ENCODE measurements at places on chromosomes 4 and X.

DNA sequence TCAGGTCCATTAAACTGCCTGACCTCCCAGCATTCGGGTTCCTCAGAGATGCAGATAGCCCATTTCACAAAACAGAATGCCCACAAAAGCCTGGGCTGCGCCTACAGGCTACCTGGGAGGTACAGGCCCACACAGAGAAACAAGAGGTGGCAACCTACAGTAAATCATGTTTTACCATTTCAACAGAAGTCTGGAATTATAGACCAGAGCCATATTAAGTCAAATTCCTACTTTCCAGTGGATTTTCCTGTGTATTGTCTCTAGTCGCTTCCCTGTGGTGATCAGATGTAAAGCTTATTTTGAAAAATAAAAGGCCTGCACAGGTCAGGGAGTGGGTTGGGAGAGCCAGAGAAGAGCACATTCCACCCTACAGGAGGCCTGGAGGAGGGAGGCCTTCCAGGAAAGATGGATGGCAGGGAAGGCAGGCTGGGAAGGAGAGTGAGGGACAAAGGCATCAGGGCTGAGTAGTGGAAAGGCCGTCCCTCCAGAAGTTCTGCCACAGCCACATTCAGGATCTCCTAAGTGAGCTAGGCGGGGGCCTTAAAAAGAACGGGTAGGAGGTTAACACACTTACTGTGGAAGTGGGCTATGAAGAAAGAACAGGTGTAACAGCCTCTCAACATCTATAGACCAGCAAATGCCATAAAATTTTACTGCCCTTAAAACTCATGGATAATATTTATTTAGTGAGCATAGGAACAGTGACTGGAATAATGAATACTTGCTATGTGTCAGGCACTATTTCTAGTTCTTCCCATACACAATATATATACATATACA, 19.0 kb upstream of the USO1 start:
- DNase-seq = no peak

DNA sequence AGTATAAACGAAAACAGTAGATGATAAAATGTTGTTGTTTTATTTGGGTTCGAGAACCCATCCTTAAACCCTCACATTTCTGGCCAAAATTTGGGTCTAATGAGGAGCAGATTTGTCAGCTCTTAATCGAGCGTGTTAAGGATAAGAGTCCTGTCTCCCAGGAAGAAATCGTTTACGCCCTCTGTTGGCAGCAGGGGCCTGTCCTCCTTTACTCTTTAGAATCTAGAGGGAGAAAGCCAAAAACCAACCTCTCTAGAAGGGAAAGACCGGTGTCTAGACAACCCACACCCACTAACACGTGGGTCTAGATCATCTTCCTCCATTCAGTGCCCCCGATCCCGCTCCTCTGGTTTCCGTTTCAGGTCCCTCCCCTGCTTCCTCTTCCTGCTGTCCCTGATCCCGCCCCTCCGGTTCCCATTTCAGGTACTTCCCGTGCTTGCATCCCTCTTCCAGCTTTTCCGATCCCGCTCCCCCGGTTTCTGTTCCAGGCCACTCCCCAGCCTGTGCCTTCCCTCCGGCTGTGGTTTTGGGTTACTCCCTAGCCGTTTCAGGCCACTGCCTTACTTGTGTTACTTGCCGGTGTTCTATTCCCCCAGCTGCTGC, 339.1 kb downstream of the PAPSS1 start:
- no peak for DNase-seq

DNA sequence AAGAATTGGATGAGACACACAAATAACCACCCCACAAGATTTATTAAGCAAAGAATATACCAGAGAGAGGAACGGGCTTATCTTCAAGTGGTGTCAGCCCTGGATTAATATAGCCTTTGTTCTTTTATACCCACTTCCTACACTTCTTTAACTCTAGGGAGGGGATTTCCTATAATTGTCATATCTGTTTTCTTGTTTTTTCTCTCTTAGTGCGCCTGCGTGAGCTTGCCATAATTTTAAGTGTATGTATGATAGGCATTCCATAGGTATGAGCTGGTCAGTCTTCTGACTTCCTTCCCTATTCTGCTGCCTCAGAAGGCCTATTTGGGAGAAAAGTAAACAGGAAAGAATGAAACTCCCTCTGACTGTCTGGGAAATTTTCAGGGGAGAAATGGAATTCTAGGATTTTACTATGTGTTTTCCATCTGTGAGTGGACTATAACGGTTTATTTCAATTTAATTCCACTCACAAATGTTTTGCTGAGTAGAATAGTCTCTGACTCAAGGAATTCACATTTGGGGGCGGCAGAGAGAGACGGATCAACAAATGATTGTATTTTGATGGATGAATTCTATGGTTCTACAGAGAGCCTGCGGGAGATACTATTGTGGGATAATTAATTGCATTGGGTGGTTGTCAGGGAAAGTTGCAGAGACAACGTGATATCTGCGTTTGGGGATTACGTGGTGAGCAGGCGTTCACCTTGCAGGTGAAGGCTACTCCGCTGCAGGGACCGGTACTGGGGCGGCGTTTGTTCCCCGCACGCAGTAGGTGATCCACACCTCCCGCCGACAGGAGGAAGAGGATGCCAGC, 626 bp upstream of the CEP135 start:
- no peak for DNase-seq

GRCh38 chr4:21386166-21386780, 562.3 kb downstream of the KCNIP4 start:
- no peak for DNase-seq

DNA sequence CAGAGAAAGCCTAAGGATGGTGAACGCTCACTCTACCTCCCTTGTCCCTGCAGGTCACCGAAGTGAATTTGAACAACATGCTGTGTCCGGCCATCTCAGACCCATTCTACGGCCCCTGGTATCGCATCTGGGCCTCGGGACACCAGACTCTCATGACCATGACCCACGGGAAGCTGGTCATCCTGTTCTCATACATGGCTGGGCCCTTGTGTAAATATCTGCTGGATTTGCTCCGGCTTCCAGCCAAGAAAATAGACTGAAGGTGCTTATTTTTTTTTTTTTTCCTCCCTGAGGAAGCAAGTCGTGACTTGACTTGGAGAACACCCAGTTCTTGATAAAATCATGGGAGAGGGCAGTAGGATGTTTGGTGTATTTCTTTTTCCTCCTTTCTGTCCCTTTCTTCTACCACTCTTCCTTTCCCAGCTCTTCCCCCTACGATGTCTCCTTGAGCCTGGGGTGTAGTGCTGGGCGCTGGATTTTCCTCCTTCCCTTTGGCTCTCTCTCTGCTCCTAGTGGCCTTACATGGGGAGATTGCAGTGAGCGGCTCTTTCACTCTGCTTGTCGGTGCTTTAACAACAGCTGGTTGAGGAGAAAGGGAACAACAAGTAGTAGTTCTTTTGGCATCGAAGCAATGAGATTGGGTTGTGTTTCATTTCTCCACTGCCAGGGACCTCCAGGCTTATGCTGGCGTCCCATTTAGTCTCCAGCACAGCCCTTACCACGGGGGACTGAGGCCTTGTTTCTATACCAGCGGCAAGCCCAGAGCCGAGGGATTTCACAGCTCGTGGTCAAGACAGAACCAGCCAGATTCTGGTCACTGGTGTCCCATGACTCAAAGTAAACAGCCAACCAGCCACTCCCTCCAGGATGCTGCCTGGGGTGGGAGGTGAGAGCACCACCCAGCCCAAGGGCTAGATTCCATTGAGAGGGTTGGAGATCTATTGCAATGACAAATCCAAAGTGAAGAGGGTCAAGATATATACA, 144.4 kb downstream of the AMMECR1 start:
- DNase-seq = no peak

Measured in NCI-H1092 treated with DMSO at 0.1 percent for 48 hours (cell line).